ENCODE measurements at places on chromosomes 3 and 15. TPM values are rescaled to one million over a fixed set of nuclear protein-coding genes. Genes with fewer than 3 reads are reported as not detected.

C2CD4A gene
- total RNA-seq: 1.1 TPM

SOX14 gene
- not detected for total RNA-seq

LSMEM2 gene
- total RNA-seq: not detected

ETV5 gene
- 40.9 TPM for total RNA-seq

BFSP2 gene
- total RNA-seq: not detected

ATP13A4 gene
- total RNA-seq: not detected

SLC6A11 gene
- total RNA-seq: not detected

HGD gene
- 0.44 TPM for total RNA-seq

RBP2 gene
- not detected for total RNA-seq

GOLGA8S gene
- total RNA-seq: 0.55 TPM

ZNF280D gene
- 42.1 TPM for total RNA-seq

BCL2A1 gene
- total RNA-seq: not detected

FOXL2NB gene
- not detected for total RNA-seq

ZNF660 gene
- total RNA-seq: 1.5 TPM

LMCD1 gene
- total RNA-seq: 14.5 TPM

IGSF11 gene
- total RNA-seq: not detected

All from endothelial cell of umbilical vein (primary cell).